ENCODE measurements at places on chromosomes 1 and 21.
A peak's percentile ranks its signal among the peaks of the same experiment; 100 is the strongest.

- H3K27me3 ChIP-seq: no peaks in the 10 kb centered on the region
- H3K27ac ChIP-seq: no peak overlapping the region
- H3K36me3 ChIP-seq: no peaks in the 10 kb centered on the region
- H3K4me3 ChIP-seq: no peak overlapping the region
- peak; percentile 27 for DNase-seq
- no peaks in the 10 kb centered on the region for H3K4me1 ChIP-seq
Observed at GRCh38 chr1:69929308-69930057, 275.9 kb downstream of the LRRC40 start.

DNA sequence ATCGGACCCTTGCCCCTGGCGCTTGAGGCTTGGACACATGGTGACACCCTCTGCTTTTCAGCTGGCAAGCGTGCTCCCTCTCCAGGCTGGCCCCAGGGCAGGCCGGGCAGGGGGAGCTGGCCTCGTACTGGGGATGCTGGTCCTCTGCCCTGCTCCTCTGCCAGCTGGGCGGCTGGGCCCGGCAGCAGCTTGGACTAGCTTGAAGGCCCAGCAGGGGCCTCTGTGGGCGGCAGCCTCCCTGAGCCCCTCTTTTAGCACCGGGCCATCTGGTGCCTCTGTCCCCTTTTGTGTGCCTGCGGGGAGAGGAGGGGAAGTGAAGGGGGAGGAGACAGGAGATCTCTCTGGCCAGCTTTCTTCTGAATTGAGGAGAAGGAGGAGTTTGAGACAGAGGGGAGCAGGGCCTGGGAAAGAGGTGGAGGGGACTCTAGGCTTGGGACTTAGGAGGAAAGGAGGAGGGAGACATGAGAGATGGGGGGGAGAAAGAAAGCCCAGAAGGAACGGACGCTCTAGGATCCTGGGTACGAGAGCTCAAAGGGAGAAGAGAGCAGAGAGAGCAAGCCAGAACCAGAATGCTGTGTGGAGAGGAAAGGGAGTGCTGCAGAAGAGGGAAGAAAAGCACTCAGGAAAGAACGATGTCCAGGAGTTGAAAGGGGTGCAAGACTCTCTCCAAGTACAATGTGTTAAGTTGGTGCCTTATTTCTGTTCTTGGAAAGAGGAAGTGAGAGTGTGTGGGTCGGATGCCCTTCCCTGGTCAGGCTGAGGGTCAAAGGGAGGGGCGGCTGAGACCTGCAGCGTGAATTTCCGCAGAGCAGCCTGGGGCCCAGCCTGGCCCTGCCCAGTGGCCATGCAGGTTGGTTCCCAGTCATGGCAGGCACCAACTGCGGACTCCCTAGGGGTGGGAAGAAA is 40.3 kb downstream of the IER5 start:
- H3K4me3 ChIP-seq: no peak overlapping the region
- no peaks in the 10 kb centered on the region for H3K27me3 ChIP-seq

GRCh38 chr1:44532567-44532944 is 127.5 kb downstream of the RNF220 start:
- H3K27me3 ChIP-seq: peaks cover 33% of the 10 kb centered on the region
- DNase-seq: no peak
- no peaks in the 10 kb centered on the region for H3K4me1 ChIP-seq
- H3K27ac ChIP-seq: no peak overlapping the region
- no peak overlapping the region for H3K4me3 ChIP-seq
- no peaks in the 10 kb centered on the region for H3K36me3 ChIP-seq

DNA sequence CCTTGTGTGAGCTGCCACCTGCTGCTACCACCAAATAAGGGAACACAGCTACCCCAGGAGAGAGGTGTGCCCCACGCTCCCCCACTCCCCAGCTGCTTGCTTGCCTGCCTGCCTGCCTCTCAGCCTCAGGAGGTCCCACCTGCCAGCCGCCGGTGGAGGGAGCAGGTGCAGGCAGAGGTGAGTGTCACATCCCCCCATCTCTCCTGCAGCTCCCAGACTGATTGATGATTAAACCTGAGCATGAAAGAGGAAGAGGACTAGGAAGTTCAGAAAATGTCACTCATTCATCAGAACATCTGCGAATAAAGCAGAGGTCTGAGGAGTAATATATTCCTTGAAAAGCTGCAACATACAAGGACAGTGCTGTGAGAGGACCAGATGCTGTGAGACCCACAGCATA is 58.6 kb upstream of the HIVEP3 start:
- DNase-seq: no peak
- H3K36me3 ChIP-seq: no peaks in the 10 kb centered on the region
- H3K27ac ChIP-seq: no peak overlapping the region
- no peaks in the 10 kb centered on the region for H3K27me3 ChIP-seq

- H3K4me3 ChIP-seq: no peak overlapping the region
- H3K27ac ChIP-seq: no peak overlapping the region
- H3K4me1 ChIP-seq: no peaks in the 10 kb centered on the region
- no peak for DNase-seq
- no peaks in the 10 kb centered on the region for H3K36me3 ChIP-seq
Observed at GRCh38 chr1:199549421-199549820, 478.1 kb upstream of the NR5A2 start.

DNA sequence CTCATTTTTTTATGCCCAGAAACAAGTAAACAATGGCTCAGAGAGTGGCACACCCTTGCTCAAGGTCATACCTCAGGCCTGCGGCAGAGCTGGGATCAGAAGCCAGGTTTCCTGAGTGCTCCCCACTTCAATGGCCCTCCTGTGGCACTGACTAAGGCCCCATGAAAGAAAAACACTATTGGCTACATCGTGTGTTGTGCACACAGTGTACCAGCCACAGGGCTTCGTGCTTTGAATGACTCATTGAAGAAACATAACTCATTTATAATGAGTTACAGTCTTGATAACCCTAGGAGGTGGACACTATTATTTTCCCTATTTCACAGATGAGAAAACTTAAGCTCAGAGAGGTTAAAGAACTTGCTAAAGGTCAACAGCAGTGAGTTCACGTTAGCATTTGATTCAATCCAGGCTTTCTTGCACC is 91.2 kb downstream of the TRABD2B start:
- H3K36me3 ChIP-seq: no peaks in the 10 kb centered on the region
- H3K27ac ChIP-seq: no peak overlapping the region
- DNase-seq: peak; percentile 14
- H3K4me1 ChIP-seq: no peaks in the 10 kb centered on the region
- peaks cover 8% of the 10 kb centered on the region for H3K27me3 ChIP-seq

DNA sequence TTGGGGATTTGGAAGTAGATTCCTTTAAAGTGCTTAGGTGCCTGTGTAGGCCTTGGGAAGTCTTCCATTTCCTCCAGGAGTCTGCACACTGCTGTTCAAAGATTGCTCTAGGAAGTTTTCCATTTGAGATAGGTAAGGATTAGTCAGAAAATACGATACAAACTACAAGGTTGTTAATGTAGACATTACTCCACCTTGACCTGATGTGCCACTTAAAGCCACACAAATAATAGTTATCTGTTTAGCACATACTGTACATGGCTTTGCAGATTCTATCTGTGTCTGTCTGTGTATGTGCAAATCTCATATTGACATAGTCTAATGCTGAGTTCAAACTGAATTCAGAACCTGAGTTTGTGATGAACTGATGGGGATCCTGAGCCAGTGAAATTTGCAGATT is 118.4 kb downstream of the RHOU start:
- H3K4me1 ChIP-seq: no peaks in the 10 kb centered on the region
- no peak overlapping the region for H3K27ac ChIP-seq
- H3K4me3 ChIP-seq: no peak overlapping the region
- no peak for DNase-seq
- peaks cover 12% of the 10 kb centered on the region for H3K27me3 ChIP-seq

GRCh38 chr1:209379280-209379679 is 204.2 kb upstream of the CAMK1G start:
- no peak for DNase-seq
- H3K36me3 ChIP-seq: no peaks in the 10 kb centered on the region
- no peaks in the 10 kb centered on the region for H3K27me3 ChIP-seq
- peaks cover 17% of the 10 kb centered on the region for H3K4me1 ChIP-seq

- H3K27me3 ChIP-seq: no peaks in the 10 kb centered on the region
- no peaks in the 10 kb centered on the region for H3K36me3 ChIP-seq
- H3K27ac ChIP-seq: no peak overlapping the region
Observed at GRCh38 chr1:4379451-4380175, 274.8 kb upstream of the AJAP1 start.

All from GM23248 (cell line).